ENCODE measurements at places on chromosomes 1 and 21.

DNA sequence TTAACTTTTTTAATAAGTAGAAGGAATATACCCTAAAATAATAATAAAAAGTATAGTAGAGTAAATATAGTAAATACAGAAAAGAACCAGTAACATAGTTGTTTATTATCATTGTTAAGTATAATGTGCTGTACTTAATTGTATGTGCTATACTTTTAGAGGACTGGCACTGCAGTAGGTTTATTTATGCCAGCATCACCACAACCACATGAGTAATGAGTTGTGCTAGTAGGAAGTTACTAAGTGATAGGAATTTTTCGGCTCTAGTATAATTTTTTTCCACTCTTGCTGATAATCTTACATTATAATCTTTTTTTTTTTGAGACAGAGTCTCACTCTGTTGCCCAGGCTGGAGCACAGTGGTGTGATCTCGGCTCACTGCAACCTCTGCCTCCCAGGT, 71.6 kb downstream of the IVNS1ABP start:
- no peak for DNase-seq

DNA sequence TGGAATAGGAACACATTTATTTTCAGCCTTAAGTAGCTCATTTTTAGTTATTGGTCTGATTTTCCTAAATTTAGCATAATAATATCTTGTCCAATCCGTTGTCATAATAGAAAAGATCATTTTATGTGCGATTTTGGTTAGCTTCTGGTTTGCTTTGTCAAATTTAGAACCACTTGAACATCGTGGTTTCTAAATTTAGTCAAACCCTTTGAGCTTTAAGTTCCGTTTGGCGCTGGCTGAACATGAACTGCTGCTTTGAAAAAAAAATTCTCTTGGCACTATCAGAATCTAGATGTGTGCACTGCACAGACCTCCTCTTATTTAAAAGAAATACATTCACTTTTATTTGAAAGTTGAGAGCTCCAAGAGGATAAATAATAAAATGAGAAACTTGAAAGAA, 370.6 kb downstream of the PTPRC start:
- DNase-seq = no peak

DNA sequence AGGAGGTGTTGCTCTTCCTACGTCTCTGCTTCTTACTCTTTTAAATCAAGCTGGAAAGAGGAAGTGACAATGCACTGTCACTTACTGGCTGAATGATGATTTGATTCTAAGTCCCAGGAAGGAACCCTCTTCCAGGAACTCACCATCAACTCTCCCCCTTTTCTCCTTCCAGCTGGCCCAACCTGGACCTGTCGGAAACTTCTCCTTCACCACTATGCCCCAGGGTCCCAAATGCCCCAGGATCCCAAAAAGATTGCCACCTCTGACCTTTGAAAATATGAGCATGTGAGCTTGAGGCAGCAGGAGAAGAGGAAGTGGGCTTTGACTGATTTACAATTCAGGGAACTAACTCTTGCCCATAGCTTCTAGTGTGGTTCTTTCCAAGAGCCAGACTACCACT, 5.3 kb upstream of the ADAMTS5 start:
- DNase-seq = no peak

- DNase-seq = no peak
These were observed 217.8 kb upstream of the HOOK1 start for GRCh38 chr1:59596956-59597355.

DNA sequence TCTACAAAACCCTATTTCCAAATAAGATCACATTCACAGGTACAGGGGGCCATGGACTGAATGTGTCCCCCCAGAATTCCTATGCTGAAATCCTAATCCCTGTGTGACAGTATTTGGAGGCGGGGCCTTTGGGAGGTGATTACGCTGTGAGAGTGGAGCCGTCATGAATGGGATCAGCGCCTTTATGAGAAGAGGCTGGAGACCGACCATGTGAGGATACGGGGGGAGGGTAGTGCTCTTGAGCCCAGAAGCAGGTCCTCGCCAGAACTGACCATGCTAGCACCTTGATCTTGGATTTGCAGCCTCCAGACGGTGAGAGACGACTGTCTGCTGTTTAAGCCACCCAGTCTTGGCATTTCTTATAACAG, 23.8 kb upstream of the KIF26B start:
- DNase-seq = no peak

DNA sequence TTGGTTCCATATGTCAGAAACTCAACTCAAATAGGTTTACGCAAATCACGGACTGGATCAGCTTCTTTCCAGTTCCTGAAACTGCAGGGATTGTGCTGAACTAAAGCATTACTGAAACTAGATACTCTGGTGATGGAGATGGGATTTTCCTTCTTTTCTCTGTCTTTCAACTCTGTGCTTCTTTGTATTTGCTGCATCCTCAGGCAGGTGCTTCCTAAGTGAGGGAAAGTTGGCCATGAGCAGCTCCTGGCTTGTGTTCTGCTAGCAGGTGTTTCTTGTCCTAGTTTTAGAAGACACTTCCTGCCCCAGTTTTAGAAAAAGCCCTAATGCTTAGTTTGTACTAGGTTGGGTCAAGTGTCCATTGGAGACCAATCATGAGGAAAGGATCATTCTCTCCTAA, 86.7 kb upstream of the USP24 start:
- no peak for DNase-seq

DNA sequence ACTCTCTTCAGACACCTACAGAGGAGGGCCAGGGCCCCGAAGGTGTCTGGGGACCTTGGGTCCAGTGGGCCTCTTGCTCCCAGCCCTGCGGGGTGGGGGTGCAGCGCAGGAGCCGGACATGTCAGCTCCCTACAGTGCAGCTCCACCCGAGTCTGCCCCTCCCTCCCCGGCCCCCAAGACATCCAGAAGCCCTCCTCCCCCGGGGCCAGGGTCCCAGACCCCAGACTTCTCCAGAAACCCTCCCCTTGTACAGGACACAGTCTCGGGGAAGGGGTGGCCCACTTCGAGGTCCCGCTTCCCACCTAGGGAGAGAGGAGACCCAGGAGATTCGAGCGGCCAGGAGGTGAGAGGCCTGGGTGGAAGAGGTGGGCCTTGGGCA, 3.7 kb downstream of the ADAMTSL4 start:
- DNase-seq = no peak

DNA sequence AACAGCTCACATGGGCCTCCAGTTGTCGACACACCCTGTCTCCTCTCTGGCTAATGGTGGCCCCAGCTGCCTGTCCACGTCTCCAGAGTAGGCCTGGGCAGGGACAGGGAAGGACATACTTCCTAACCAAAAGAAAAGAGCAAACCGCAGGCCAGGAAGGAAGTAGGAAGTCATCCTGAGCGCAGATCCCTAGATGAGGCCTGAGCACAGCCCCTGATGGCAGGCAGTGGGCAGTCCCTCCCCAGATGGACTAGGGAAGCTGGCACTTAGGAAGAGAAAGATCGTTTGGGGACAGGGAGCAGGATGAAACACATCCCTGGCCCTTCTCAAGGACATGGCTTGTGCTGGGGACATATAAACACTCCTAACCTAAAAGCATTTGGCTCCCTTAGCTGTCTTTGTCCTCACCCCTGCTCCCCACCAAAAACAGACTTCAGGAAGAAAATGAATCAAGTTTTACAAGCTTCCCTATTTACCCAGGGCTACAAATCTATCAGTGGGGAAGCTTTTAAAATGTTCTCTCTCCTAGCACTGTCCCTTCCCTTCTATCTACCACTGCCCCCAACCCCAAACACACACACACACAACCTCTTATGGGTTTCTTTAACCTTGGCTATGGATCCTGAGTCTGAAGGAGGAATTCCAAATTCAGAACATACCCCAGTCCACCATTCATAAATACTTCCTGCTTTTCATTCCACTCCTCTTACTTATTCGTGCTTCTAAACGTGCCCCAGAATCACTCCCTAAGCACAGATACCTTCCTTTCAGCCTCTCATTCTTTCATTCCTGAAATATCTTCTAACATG, 21.1 kb downstream of the SSBP3 start:
- DNase-seq = no peak
